ENCODE measurements at places on chromosomes 4 and X.

DNA sequence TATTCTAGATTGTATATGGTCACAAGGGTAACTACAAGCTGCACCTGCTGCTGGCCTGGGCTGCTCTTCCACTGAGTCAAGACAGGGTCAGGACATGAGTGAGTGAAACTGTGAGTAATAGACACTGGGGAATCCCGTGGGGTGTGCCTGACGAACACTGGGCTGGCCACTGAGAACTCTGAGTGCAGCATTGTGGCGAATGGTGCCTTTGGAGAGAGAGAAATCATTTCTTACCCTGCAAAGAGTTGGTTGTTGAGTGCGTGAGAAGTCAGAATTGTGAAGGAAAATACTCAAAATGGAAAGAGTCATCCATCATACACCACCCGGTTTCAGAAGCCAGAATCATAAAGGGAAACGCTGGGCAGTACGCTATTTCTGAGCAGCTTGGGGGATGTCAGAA is 43.1 kb upstream of the LSM6 start:
- no peak for DNase-seq

GRCh38 chr4:121696170-121696580 is 605 bp downstream of the ANXA5 start:
- DNase-seq, result peak; percentile 43

DNA sequence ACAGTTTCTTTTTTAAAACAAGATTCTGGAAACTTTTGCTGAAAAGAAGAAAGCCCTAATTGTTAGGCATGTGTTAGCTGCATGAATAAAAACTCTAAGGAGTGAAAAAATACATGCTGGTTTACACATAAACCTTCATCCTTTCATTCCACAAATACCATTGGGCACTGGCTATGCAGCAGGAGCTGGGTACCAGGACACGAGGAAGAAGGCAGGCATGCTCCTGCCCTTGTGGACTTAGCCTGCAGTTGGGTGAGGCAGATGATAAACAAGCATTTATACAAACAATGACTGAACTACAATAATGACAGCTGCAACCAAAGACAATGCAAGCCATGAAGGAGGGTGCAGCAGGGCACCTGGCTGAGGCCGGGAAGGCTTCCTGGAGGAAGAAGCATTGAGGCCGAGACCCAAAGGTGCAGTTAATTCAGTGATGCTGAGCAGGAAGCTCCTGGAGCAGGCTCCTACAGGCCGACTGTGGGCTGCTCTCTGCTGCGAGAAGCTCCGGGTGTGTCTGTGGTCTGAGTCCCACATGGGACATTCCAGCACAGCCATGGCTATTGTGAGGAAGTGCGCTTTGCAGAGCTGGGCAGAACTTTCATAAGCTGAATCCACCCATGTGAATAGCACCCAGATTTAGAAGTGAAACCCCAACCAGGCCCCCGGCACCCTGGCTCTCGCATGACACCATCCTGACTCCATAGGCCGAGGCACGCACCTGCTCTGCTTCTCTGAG is 44.0 kb upstream of the MXD4 start:
- DNase-seq, result no peak

DNA sequence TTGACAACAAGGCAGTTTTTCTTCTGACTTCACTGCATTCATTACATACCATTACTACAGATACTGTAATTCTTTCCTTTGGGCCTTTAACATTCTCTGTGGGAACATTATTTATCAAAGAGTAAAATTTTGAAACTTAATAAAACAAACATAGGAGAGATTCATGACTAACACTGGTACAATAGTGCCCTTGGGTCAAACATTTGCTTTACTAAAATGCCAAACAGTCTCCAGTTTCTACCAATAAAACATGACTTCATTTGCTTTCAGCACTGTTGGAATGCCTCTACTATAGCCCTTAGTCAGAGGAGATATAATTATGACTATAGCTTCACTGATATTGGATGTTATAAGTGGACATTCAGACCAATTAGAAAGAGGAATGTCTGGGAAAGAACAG is 481.5 kb downstream of the PACRGL start:
- DNase-seq, result no peak
